ENCODE measurements at places on chromosomes 7 and 10. TPM values are rescaled to one million over a fixed set of nuclear protein-coding genes. Genes with fewer than 3 reads are reported as not detected.

Gene C10orf143
- 6.0 TPM for total RNA-seq

Gene SFRP4
- not detected for total RNA-seq

Gene TMEM229A
- total RNA-seq = not detected

DNA sequence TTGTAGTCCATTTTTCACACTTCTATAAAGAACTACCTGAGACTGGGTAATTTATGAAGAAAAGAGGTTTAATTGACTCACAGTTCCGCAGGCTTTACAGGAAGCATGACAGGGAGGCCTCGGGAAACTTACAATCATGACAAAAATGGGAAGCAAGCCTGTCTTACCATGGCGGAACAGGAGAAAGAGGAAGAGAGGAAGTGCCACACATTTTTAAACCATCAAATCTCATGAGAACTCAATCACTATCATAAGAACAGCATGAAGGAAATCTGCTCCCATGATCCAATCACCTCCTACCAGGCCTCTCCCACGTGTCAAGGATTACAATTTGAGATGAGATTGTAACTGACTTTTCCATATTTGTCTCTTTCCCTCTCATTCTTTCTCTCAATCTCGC, 9.3 kb upstream of the PNPLA8 start:
- DNase-seq = no peak

- no peak for DNase-seq
Measured at GRCh38 chr7:45066409-45066808, 22.4 kb downstream of the NACAD start.

DNA sequence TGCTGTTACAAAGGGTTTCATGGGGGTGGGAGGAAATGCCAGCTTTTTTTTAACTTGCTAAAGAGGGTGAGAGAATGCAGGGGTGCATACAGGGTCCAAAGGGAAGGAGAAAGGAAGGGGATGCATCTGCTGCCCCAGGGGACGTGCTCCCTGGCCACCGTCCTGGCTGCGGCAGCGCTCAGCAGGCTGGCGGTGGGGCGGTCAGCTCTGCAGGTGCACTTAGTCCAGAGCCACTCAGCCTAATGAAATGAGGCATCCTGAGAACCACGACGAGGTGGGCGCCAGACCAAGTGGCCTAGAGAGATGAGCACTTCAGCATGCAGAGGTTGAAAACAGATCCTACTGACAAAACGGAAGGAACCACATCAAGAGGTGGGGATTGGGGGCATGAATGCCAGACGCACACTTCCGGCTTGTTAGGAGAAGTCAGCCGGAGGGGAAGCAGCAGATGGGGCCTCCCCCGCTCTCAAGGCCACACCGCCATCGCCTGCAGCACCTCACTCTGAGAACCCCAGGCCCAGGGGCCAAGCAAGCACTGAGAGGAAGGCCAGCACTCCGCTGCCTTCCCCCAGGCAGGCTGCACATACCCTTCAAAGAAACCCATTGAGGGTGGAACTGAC, 94.5 kb downstream of the MAD1L1 start:
- peak; percentile 75 for DNase-seq

DNA sequence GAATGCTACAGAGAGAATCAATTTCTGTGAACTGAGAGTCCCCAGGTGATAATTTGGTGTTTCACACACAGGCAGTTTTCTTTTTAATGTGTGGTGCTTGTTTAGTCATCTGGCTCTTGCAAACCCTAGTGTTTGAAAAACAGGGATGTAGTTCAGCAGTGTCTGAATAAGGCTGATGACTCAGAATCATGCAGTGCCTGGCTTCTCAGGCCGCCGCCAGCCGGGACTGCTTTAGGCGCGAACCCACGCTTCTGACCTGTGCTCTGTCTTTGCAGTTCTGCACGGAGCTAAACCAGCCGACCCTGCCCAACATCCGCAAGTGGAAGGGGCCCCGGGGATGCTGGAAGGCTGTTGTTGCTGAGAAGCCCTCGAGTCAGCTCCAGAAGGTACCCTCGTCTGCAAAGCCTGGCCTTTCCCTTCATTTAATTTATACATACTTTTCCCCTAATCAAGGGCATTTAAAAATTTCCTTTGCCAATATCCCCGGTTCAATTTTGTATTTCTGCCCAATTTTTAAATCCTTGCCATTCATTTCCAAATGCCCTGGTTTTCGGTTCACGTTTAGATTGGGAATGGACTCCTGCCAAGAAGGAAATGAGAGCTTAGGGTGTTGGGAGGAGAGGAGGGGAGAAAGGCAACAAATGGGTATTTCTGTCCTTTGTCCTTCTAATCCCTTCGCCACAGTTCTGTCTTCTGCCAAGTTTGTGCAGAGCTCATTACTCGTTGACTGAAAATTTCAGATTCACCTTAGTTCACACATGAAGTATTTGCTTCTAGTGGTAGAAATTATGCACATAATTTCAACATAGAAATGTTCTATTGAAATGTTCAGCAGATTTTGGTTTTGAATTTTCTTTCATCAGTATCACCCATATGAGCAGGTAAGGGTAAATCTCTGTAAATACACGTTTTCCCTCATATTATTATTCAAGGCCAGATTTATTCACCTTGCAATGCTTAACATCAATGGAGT, 108.5 kb upstream of the ANLN start:
- no peak for DNase-seq

- DNase-seq = peak; percentile 52
Measured at GRCh38 chr7:128459394-128459878, 3.8 kb downstream of the HILPDA start.

DNA sequence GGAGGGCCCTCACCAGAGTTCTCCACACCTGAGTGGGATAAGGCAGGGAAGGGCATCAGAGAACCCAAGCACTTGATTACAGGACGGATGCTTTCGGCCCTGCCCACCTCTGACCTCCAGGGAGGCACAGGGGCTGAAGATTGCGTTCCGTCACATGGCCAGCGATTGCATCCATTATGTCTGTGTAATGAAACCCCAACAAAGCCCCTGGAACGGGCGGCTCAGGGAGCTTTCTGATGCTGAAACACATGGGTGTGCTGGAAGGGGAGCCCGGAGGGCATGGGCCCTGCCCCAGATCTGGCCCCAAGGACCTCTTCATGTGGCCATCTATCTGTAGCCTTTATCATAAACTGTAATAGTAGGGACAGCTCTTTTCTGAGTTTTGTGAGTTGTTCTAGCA, 117.2 kb downstream of the PTPN20 start:
- no peak for DNase-seq

- DNase-seq = no peak
Measured at GRCh38 chr10:99524736-99525380, 7.9 kb upstream of the NKX2-3 start.

- no peak for DNase-seq
Measured at GRCh38 chr10:122894261-122894944, 15.0 kb upstream of the FAM24B start.

Measured in activated naive CD8-positive, alpha-beta T cell treated with anti-CD3 and anti-CD28 coated beads, Interleukin-2, amount 10 ng/mL, durations not matched to agents 7 days and 5 days (primary cell).